ENCODE measurements at places on chromosomes 7 and 10.

DNA sequence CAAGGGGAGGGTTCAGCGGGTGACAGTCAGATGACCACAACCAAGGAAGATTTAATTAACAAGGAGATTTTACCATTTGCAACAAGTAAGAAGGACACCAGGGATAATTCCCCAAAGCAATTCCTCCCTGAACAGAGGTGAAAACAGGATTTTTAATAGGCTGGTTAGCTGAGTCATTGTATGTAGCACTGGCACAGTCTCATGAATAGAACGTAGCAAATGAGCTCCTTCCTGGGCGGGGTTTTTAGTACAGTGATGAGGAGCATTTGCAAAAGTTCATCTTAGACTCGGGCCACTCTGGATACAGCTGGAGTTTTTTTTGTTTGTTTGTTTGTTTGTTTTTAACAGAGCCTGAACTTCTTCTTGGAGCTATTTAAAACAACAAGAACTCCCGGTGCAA, 39.0 kb downstream of the TAC1 start:
- no peak for DNase-seq

DNA sequence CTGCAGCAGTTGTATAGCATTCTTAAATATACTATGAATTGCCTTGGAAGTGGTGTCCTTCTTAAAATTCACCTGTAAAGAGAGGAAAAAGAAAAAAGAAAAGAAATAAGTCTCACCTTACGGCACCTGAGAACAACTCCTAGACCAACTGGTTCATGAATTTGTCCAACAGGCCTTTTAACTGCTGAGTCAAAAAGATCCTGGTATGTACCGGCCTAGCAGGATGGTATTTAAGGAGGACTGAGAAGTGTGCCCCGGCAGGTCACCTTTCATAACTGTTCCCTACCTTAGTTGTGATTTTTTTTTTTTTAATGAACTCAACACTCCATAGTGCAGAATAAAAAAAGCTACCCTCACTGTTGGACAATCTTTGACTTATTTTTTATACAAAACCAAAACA, 25.8 kb downstream of the STN1 start:
- DNase-seq: no peak

- no peak for DNase-seq
Observed at GRCh38 chr7:135536150-135536549, 21.6 kb upstream of the NUP205 start.

- DNase-seq: peak; percentile 56
Observed at GRCh38 chr10:71396084-71396710, 523 bp upstream of the CDH23 start.

DNA sequence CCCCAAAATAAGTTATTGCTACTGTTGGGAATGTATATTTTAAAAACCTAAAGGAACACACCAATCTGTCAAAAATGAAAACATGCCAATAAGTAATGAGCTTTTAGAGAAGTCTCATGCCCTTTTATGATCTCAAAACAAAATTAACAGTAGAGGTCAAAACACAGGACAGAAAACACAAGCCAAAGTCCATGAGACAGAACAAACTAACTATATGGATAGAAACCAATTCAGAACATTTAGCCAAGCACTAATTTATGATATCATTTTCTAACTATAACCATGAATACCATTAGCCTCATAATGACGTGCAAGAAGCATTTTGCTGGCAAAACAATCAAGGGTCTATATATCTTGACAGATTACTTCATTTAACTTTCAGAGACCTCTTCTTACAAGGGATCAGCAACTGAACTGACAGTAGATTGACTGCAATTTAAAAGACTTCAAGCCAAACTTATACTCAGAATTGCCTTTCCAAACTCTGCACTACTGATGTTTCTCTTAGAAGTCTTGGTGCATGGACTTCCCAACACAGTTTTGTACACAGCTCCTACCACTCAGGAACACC, 200.9 kb downstream of the DOCK4 start:
- no peak for DNase-seq

GRCh38 chr7:131400681-131401176, 73.1 kb downstream of the MKLN1 start:
- no peak for DNase-seq

- DNase-seq: no peak
Observed at GRCh38 chr10:49174926-49175500, 13.2 kb downstream of the TMEM273 start.

GRCh38 chr7:99707096-99707495, 27.3 kb upstream of the CYP3A5 start:
- no peak for DNase-seq

DNA sequence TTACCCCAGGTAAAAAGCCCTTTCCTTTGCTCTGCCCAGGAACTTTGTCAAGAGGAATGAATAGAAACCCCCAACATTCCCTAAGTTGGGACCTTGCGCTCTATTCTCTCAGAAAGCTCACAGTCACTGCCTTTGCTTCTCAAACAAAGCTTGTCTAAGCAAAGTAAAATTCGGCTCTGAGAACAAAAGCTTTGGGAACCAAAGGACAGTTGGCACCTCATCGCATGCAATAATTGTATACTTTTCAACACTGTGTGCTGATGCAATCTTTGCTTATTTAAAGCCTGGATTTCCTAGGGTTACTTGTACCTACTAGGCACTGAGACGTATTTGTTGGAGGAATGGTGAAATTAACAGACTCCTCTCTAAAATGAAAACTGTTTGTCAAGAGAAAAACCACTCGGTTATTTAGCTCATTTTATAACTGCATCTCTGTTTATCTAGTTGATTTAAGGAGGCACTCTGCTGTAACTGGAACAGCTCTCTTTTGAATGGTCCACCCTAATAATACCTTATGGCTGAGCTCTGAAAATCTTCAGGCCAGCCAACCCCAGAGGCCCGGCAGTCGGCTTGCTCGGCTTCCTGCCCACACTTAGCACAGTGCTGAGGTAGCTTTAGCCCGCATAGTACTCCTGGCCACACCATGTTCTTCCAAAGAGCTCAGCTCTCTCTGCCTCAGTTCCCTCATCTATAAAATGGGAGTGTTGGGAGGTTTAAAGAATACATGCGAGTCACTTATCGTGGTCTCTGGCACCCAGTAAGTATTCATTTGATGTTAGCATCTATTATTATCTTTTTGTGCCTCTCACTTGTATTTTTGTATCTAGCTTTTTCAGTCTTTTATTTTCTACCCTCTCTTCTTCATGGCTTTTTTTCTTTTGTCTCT, 80.2 kb upstream of the PRR15 start:
- DNase-seq: no peak

DNA sequence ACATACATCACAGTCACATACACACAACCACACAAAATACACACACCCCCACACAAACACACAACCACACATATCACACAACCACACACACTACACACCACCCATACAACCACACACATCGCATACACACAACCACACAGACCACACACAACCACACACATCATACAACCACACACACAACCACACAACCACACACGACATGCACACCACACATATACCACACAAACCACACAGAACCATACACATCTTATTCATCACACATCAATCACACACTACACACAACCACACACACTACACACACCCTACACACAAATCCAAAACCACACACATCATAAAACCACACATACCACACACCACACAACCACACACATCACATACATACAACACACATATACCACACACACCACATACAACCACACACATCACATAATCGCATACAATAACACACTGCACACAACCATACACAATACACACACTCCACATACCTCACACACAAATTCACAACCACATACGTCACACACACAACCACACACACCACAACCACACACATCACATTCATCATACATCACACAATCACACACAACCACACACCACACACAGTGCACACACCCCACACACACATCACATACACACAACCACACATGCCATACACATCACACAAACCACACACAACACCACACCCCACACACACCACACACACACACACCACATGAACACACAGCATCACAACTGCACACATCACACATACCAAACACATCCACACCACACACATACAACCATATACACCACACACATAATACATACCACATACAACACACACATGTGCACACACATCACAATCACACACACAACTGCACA, 30.4 kb downstream of the GPRIN2 start:
- no peak for DNase-seq

DNA sequence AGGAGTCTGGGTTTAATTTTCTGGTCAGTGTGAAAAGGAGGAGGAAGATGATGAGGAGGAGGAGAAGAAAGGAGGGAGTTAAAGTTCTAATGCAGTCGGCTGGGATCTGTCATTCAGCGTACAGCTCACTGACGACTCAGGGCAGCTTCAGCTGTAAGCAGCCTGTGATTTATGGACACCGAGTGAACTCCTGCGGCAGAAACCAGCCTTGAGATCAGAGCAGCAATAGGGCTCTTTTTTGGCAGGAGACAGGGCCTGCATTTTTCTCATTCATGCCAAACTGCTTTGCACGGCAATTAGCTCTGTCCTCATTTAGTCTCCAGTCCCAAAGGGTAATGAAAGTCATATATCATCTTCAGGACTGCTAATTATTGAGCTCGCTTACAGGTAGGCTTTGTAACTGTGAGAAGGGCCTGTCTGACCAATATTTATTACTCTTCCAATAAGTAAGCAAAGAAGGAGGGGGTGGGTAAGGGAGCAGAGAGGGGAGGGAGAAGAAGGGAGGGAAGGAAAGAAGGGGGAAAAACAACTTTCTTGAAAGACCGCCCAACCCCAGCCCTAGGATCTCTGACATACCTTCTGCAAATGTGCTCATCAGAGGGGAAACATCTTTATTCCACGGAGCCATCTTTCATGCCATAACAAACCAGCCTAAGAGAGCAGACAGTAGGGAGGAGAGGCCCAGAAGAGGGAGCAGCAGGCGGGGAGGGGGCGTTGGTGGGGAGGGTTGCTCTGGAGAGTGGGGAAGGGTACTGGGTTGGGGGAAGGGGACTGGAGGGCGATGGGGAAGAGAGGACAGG, 48.1 kb upstream of the COMTD1 start:
- no peak for DNase-seq

- DNase-seq: no peak
Observed at GRCh38 chr10:34498821-34499220, 316.3 kb downstream of the PARD3 start.

- DNase-seq: peak; percentile 87
Observed at GRCh38 chr10:72364239-72364777, 9.6 kb upstream of the DNAJB12 start.

DNA sequence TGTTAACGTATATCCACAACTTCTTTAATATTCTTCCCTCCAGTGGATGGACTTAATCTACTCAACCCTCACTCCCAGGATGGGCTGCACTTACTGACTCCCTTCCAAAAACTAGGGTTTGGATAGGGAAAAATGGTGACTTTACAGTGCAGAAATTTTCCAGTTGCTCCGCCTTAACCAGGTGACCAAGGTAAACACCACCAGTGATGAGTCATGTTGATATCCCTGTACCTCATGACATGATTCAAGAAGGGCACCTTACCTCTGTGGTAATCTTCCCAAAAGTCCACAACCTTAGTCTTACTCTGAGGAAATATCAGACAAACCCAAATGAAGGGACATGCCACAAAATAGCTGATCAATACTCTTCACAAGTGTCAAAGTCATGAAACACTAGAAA, 3.5 kb upstream of the GSTK1 start:
- DNase-seq: no peak

DNA sequence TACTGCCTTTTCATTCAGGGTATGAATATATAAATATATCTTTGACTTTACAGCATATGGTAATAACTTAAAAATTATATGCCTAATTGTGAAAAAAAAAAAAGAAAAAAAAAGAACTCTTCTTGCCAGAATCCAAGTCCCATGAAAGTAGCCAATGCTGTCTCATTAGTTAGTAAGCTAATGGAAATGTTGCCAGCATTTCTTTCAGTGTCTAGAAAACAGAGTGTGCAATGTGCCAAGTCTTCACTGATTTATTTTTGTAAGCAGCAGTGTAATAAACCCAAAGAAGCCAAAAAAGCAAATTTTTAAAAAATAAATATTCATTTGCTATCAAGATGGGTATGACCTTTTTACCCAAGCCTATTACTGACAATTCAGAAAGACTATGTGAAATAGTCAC, 31.1 kb upstream of the LRRN3 start:
- DNase-seq: no peak

DNA sequence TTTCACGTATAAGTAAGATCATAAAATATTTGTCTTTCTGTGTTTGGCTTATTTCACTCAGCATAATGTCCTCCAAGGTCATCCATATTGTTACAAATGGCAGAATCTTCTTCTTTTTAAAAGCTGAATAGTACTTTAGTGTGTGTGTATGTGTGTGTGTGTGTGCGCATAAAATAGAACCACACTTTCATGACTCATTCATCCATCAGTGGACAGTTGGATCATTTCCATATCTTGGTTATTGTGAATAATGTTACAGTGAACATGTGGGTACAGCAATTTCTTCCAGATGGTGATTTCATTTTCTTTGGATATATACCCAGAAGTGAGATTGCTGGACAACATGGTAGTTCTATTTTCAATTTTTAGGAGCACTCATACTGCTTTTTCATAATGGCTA, 622.4 kb downstream of the NRG3 start:
- DNase-seq: no peak

- DNase-seq: no peak
Observed at GRCh38 chr7:55502124-55502857, 70.0 kb downstream of the VOPP1 start.

DNA sequence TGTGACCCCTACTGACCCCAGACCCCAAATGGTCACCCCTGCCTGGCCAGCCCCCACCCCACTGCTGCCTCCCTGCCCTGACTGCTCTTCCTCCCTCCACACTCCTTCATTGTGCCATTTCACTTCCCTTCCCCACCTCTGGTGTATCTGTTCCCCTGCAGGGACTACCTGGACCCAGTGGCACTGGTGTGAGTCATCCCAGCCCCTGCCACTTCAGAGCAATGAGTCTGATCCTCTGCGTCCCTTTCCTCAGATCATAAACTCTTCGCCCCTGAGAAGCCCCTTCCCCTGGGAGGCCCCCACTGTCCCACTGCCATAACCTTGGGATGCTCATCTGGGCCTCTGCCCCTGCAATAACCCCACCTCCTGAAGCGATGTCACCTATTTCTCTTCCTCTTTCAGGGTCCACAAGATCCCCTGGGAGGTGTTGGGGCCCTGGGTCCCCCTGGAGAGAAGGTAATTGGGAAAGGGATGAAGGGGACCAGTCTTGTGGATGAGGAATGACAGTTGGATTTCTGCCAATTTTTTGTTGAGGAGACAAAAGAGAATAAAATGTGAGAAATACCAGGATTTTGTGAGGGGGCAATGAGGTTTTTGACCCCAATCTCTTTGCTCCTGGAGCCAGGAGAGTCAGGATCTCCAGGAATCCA, 19.1 kb upstream of the VOPP1 start:
- peak; percentile 47 for DNase-seq

DNA sequence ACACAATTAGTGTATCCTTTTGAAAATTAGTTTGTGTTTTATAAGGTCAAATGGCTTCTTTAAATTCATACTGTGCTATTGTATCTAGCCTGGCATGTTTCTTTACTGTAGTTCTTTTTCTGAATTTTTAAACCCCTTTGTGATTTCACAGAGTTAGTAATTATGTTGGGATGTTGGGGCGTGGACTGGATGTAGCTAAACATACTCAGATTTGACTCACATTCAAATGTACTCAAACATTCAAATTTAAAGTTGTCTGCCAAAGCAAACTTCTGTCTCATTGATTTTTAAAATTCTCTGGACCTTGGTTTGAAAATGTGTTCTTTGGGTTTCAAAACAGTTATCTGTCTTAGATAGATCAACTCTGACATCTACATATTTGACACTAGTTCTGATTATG, 7.2 kb upstream of the NRP1 start:
- DNase-seq: no peak

Measured in GM10248 (cell line).